Fibroblast of the conjunctiva (primary cell): ENCODE measurements at places on chromosomes 11 and 22.

GRCh38 chr11:125272821-125273220 is 108.3 kb downstream of the PKNOX2 start:
- DNase-seq: no peak

GRCh38 chr11:114026355-114026754 is 33.2 kb upstream of the ZBTB16 start:
- no peak for DNase-seq

DNA sequence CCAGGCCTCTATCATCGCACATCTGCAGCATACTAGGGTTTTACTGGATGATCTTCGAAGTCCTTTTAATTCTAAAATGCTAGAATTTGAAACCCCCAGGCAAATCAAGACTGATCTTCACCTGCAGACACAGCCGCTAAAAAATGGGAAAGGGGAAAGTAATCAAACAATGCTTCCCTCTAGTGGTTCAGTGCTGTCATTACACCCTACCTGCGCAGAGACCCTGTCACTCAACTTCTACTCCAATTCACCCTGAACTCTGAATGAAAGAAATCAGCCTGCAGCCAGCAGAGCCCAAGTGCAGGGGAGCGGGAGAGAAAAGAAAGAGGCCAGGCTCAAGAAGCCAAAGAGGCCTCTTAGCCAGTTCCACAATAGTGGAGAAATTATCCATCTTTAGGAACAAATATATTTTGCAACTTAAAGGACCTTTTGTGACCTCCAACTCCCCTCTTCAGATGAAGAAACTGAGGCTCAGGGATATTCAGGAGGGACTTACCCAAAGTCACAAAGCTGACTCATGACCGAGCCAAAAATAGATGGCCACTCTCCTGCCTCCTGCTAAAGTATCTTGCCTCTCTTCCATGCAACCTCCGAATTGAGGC is 33.0 kb downstream of the SERGEF start:
- no peak for DNase-seq

DNA sequence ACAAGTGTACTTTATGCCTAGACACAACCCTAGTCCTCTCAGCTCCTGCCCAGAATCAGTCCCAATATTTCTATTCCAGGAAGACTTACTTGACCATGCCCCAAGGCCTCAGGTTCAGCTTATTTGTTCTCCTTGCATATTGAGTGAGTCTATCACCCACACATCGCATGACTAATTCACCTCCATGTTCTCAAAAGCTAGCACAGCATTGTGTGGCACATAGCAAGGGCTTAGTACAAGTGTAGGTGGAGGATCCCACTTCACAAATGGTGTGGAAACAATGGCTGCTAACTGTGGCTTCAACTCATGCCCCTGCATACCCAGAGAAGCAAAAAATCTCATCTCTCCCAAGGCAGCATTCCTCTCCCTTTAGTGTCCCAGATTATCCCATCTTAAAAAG is 602.6 kb upstream of the API5 start:
- DNase-seq: no peak

GRCh38 chr11:65419460-65419771 is 3.2 kb upstream of the NEAT1 start:
- no peak for DNase-seq

DNA sequence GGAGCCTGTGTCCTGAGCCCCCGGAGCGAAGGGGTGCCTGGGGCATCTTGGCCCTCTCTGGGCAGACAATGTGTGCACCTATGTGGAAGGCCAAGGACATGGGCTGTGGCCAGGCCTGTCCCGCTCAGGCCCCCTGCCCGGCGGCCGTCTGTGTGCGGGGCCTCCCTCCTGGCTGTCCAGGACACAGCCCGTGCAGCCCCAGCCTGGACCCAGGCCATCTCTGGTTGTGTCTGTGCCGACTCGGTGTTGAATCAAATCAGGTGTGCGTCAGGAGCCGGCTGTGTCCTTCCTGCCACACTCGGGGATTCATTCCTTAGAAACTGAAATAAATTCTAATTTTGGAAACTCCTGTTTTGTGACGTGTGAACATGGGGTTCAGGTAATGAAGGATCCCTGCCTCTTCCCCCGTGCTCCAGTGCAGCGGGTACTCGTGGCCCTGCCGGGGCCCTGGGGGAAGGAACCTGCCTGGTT is 1.5 kb upstream of the SELENOO start:
- no peak for DNase-seq
